Glutamatergic neuron (in vitro differentiated cells): ENCODE measurements at places on chromosomes 5 and 9. TPM values are rescaled to one million over a fixed set of nuclear protein-coding genes. Genes with fewer than 3 reads are reported as not detected.

- no peaks in the 10 kb centered on the region for H3K36me3 ChIP-seq
- no peaks in the 10 kb centered on the region for H3K4me1 ChIP-seq
- no peak for DNase-seq
Measured at GRCh38 chr9:76399856-76400255, 5.6 kb upstream of the RFK start.

GRCh38 chr5:127228540-127229184, 61.9 kb upstream of the MEGF10 start:
- no peaks in the 10 kb centered on the region for H3K36me3 ChIP-seq
- H3K4me1 ChIP-seq, result no peaks in the 10 kb centered on the region
- no peak for DNase-seq
- no peak overlapping the region for H3K27ac ChIP-seq

DNA sequence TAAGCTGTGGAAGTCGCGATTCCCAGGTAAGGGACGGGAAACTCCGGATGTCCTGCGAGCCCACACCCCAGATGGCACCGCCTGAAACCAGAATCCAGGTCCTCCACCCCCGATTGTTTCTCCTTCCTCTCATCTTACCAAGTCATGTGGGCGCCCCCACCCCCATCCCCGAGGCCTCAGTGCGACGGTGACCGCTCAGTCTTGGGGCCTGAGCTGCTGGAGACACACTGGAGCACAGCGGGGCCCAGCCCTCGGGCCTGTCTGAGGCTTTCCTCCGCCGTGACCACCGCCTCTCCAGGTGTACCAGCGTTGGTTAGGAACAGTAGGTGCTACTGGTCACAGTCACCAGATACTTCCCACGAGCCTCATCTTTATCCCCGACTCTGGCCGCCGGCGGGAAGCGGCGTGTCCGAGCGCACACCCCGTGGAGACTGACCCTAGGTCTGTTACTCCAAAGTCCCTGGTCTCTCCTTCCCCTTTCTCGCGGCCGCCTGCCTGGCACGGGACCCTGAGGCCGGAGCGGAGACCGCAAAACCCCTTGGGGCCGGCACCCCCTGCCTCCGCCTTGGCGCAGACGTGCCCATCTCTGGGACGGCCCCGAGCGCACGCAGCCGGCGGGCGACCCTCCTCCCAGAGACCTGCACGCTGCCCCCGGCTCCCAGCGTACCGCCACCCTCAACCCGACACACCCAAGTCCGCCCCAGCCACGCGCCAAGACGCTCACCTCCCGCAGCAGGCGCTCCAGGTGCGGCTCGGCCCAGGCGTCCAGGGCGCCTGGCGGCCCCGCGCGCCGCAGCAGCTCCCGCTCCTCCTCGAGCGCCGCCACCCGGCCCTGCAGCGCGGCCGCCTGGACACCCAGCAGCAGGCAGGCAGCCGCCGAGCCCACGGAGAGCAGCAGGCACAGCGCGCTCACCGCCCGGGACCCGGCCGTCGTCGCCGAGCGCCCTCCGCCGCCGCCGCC, 733 bp downstream of the COL23A1 start:
- no peaks in the 10 kb centered on the region for H3K4me1 ChIP-seq
- H3K27me3 ChIP-seq, result peaks cover 6% of the 10 kb centered on the region
- peak overlapping the region; percentile 61 for H3K4me3 ChIP-seq
- peak; percentile 78 for DNase-seq

DNA sequence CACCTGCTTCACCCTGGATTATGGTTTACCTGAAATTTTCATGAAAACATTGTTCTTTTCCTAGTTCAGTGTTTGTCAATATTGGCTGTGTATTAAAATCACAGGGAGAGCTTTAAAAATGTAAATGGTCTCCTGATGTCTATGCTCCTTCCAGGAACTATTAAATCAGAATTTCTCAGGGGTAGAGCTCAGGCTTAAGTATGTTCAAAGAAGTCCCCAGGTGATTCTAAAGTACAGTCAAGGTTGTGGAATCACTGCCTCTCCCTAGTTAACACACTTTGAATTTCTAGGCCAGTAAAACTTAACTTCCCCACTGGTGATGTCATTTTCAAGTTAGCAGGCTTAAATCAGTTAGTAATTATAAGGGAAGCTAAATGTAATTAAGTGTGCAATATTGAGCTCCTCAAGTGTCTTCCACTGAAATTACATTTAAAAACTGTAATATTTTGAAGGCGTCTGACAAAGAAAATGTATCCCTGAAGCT, 150.3 kb upstream of the SLC28A3 start:
- peaks cover 21% of the 10 kb centered on the region for H3K4me1 ChIP-seq
- H3K27me3 ChIP-seq, result peaks cover 7% of the 10 kb centered on the region
- H3K36me3 ChIP-seq, result no peaks in the 10 kb centered on the region
- no peak overlapping the region for H3K4me3 ChIP-seq
- no peak overlapping the region for H3K27ac ChIP-seq
- DNase-seq, result no peak

GRCh38 chr9:89518466-89519365, 20.8 kb upstream of the SEMA4D start:
- H3K27ac ChIP-seq, result no peak overlapping the region
- H3K36me3 ChIP-seq, result no peaks in the 10 kb centered on the region
- no peaks in the 10 kb centered on the region for H3K27me3 ChIP-seq

DNA sequence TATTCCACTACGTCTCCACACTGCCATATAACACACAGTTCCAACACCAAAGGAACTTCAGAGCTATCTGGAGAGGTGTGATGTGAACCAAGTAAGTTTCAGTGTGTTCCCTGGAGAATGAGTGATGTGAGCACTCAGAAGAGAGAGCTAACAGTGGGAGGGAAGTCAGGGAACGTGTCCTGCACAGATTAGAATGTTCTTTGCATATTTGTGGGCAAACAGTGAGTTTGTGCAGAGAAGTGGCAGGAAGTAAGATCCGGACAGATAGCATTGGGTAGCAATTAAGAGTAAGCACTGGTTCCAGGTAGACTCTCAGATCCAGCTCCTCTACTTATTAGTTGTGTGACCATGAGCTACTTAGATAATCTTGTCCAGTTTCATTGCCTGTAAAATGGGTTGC, 206.4 kb downstream of the PDZD2 start:
- H3K27ac ChIP-seq, result no peak overlapping the region
- no peak for DNase-seq
- H3K4me1 ChIP-seq, result peaks cover 13% of the 10 kb centered on the region
- no peaks in the 10 kb centered on the region for H3K36me3 ChIP-seq
- H3K27me3 ChIP-seq, result peaks cover 5% of the 10 kb centered on the region

- peaks cover 9% of the 10 kb centered on the region for H3K27me3 ChIP-seq
- H3K36me3 ChIP-seq, result peaks cover 15% of the 10 kb centered on the region
- no peak for DNase-seq
- no peak overlapping the region for H3K27ac ChIP-seq
Measured at GRCh38 chr9:98342820-98343210, 87.4 kb upstream of the TBC1D2 start.

DNA sequence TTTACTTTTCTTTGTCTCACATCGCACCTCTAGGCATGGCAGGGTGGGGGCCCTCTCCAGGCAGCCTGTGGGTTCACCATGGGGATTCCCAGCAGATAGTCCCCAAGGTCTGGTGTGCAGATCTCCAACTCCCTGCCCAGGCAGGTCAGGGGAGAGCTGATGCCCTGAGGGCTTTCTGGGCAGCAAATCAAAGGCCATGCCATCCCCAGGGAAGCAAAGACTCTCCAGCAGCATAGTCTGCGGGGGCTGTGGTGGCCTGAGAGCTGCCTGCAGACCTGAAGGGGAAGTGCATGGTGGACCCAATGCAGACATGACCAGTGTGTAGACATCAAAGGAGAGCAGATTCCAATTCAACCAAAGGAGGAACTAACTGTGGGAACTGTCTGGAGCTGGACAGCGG, 7.7 kb downstream of the NEURL1B start:
- H3K4me1 ChIP-seq, result peaks cover 18% of the 10 kb centered on the region
- no peak overlapping the region for H3K27ac ChIP-seq
- H3K4me3 ChIP-seq, result no peak overlapping the region
- peaks cover 3% of the 10 kb centered on the region for H3K27me3 ChIP-seq
- no peak for DNase-seq
- H3K36me3 ChIP-seq, result peaks cover 3% of the 10 kb centered on the region

DNA sequence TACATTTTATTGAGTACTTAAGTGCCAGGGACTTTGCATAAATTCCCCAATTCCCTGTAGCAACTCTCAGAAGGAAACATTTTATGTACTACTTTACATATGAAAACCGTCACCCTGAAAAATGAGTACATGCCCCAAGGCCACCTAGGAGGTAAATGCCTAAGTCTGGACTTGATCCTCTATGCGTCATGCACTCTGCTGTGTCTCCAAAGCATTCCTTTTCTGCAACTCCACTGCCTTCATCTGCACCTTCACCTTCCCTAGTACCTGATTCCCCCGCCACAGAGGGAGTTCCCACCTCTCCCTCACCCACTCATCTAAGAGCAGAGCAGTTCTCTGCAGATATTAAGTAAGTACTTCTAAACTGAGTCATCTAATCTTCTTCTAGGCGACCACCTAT, 75.2 kb upstream of the HRH2 start:
- H3K27ac ChIP-seq, result no peak overlapping the region
- no peak for DNase-seq
- H3K36me3 ChIP-seq, result peaks cover 4% of the 10 kb centered on the region
- no peak overlapping the region for H3K4me3 ChIP-seq
- H3K27me3 ChIP-seq, result no peaks in the 10 kb centered on the region

GRCh38 chr5:124806373-124807077, 60.1 kb upstream of the ZNF608 start:
- H3K36me3 ChIP-seq, result no peaks in the 10 kb centered on the region
- no peak overlapping the region for H3K27ac ChIP-seq
- peaks cover 17% of the 10 kb centered on the region for H3K4me1 ChIP-seq
- peak; percentile 48 for DNase-seq

GRCh38 chr5:10585518-10585915, 21.6 kb downstream of the ANKRD33B start:
- H3K27me3 ChIP-seq, result peaks cover 4% of the 10 kb centered on the region
- peaks cover 4% of the 10 kb centered on the region for H3K36me3 ChIP-seq
- H3K4me3 ChIP-seq, result no peak overlapping the region
- H3K4me1 ChIP-seq, result peaks cover 62% of the 10 kb centered on the region
- H3K27ac ChIP-seq, result no peak overlapping the region

DNA sequence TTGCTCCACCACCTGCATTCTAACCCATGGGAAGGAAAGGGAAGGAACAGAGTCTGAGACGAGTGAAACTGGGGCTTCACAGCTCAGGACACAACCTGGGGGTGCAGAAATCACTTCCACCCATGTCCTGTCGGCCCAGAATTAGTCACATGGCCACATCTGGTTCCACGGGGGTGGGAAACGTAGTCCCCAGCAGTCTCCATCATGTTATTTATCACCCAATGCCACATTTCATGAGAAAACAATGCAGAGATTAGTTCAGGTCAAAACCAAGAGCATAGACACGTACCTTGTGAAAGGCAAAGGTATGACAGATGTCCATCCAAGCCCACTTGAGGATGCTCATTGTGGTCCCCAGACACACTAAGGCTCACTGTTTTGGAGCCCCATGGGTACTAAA, 125.1 kb downstream of the MED10 start:
- H3K27me3 ChIP-seq, result no peaks in the 10 kb centered on the region
- no peak overlapping the region for H3K4me3 ChIP-seq
- DNase-seq, result no peak
- peaks cover 5% of the 10 kb centered on the region for H3K36me3 ChIP-seq
- peaks cover 2% of the 10 kb centered on the region for H3K4me1 ChIP-seq

- peaks cover 4% of the 10 kb centered on the region for H3K4me1 ChIP-seq
- no peak overlapping the region for H3K27ac ChIP-seq
- peak overlapping the region; percentile 49 for H3K4me3 ChIP-seq
- DNase-seq, result no peak
Measured at GRCh38 chr5:179406031-179406961, 61.0 kb upstream of the ADAMTS2 start.

- no peak for DNase-seq
- H3K4me3 ChIP-seq, result no peak overlapping the region
- H3K27ac ChIP-seq, result no peak overlapping the region
- no peaks in the 10 kb centered on the region for H3K27me3 ChIP-seq
Measured at GRCh38 chr9:84642553-84643141, 26.9 kb upstream of the NTRK2 start.

GRCh38 chr5:78341440-78341839, 19.0 kb upstream of the SCAMP1 start:
- no peaks in the 10 kb centered on the region for H3K4me1 ChIP-seq
- no peak overlapping the region for H3K27ac ChIP-seq
- no peak overlapping the region for H3K4me3 ChIP-seq
- H3K36me3 ChIP-seq, result peaks cover 13% of the 10 kb centered on the region
- no peak for DNase-seq

GRCh38 chr9:125889476-125890419, 142.6 kb downstream of the PBX3 start:
- no peaks in the 10 kb centered on the region for H3K36me3 ChIP-seq
- peaks cover 37% of the 10 kb centered on the region for H3K4me1 ChIP-seq
- peak; percentile 62 for DNase-seq
- H3K27ac ChIP-seq, result peak overlapping the region; percentile 91
- no peaks in the 10 kb centered on the region for H3K27me3 ChIP-seq

DNA sequence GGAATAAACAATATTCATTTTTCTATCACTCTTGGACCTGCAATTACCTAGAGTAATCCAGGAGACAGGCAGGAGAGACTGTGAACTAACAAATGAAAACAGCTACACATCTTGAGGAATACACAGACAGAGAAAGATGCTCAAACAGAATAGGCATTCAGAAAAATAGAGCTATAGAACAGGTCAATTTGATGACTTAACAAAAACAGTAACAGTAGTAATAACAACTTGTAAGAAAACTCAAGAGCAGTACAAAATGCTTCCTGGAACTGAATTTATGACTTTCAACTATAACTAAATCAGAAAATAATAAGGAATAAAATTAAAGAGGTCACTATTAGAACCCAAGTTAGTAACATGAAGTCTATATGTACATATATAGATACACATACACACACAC, 579.3 kb downstream of the TLR4 start:
- no peaks in the 10 kb centered on the region for H3K27me3 ChIP-seq
- no peak overlapping the region for H3K27ac ChIP-seq
- no peak for DNase-seq
- H3K4me3 ChIP-seq, result no peak overlapping the region

- H3K4me1 ChIP-seq, result peaks cover 21% of the 10 kb centered on the region
- no peaks in the 10 kb centered on the region for H3K36me3 ChIP-seq
- no peak for DNase-seq
- H3K27ac ChIP-seq, result no peak overlapping the region
Measured at GRCh38 chr5:68237715-68238114, 22.2 kb downstream of the PIK3R1 start.

DNA sequence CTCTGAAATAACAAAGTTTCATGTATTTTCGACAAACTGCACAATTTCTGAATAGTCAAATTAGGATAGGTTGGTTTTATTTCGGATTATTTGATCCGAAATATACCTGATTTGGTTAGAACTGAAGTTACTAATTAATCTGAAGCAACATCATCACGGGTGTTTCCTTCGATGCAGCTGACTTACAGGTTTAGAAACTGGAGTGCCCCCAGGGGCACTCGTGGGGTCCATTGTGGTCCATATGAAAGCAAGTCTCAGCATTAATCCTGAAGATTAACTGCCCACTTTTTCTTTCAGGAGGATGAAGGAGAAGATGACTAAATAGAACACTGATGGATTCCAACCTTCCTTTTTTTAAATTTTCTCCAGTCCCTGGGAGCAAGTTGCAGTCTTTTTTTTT, 5.3 kb downstream of the SET start:
- DNase-seq, result no peak
- no peak overlapping the region for H3K4me3 ChIP-seq
- H3K4me1 ChIP-seq, result peaks cover 10% of the 10 kb centered on the region
- no peak overlapping the region for H3K27ac ChIP-seq

The RFESD gene
- 1.1 TPM for total RNA-seq
